Mesothelial cell of epicardium (in vitro differentiated cells): ENCODE measurements at places on chromosomes 13 and 19.

DNA sequence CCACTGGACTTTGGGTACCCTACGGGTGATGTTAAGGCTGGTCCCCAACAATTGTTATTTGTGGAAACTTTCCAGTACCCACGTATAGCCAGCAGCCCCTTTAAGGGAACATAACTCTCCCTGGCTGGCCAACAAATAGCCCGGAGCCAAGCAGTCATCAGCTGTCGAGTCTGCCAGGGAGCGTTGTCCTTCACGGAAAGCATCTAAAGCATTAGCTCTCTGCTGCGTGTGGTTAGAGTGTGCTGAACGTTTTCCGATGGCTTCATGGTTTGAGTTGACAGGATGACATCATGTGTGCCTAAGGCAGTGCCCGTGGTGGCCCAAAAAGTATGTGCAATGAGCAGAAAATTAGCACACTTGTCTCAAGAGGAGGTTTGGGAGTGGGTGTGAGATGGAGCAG is 3.3 kb upstream of the ZNF556 start:
- no peak for DNase-seq

DNA sequence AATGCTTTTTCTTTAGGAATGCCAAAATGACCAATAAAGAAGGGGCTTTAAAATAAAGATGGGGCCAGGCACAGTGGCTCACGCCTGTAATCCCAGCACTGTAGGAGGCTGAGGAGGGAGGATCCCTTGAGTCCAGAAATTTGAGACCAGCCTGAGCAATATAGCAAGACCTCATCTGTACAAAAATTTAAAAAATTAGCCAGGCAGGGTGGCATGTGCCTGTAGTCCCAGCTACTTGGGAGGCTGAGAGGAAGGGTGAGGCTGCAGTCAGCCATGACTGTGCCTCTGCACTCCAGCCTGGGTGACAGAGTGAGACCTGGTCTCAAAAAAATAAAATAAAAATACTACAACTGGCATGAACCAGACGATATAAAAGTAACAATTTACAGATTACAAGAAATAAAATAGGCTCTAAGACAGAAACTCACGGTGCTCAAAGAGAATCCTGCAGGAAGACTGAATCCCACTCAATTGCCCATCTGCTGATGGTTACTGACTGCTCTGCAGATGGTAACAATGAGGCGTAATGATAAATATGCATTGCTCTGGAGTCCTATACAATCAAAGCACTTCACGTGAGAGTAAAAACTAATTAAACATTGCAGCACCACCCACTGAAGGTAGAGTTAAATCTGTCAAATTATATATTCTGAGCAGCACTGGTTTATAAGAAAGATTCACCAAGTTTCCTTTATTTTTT is 93.2 kb downstream of the LHFPL6 start:
- no peak for DNase-seq

DNA sequence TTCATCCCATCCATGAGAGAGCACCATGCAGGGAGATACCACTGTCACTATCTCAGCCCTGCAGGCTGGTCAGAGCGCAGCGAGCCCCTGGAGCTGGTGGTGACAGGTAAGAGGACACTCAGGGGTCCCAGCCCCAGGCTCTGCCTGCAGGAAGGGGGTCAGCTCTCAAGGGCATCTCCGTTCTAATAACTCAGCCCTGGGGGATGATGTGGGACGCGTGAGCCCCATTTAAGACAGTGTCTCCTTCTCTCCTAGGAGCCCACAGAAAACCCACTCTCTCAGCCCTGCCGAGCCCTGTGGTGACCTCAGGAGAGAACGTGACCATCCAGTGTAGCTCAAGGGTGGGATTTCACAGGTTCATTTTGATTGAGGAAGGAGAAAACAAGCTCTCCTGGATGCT is 15.5 kb upstream of the KIR3DL3 start:
- no peak for DNase-seq

- DNase-seq = no peak
Measured at GRCh38 chr13:44976949-44977583, 12.2 kb downstream of the NUFIP1 start.

GRCh38 chr13:110156301-110157049 is 150.5 kb downstream of the COL4A1 start:
- no peak for DNase-seq

- DNase-seq = no peak
Measured at GRCh38 chr19:1102407-1103131, 1.2 kb upstream of the GPX4 start.

DNA sequence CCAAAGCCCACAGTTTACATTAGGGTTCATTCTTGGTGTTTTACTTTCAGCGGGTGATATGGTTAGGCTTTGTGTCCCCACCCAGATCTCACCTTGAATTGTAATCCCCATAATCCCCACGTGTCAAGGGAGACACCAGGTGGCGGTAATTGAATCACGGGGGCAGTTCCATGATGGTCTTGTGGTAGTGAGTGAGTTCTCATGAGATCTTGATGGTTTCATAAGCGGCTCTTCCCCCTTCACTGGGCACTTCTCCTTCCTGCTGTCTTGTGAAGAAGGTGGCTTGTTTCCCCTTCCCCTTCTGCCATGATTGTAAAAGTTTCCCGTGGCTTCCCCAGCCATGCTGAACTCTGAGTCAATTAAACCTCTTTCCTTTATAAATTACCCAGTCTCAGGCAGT is 12.0 kb downstream of the FPR2 start:
- DNase-seq = no peak

DNA sequence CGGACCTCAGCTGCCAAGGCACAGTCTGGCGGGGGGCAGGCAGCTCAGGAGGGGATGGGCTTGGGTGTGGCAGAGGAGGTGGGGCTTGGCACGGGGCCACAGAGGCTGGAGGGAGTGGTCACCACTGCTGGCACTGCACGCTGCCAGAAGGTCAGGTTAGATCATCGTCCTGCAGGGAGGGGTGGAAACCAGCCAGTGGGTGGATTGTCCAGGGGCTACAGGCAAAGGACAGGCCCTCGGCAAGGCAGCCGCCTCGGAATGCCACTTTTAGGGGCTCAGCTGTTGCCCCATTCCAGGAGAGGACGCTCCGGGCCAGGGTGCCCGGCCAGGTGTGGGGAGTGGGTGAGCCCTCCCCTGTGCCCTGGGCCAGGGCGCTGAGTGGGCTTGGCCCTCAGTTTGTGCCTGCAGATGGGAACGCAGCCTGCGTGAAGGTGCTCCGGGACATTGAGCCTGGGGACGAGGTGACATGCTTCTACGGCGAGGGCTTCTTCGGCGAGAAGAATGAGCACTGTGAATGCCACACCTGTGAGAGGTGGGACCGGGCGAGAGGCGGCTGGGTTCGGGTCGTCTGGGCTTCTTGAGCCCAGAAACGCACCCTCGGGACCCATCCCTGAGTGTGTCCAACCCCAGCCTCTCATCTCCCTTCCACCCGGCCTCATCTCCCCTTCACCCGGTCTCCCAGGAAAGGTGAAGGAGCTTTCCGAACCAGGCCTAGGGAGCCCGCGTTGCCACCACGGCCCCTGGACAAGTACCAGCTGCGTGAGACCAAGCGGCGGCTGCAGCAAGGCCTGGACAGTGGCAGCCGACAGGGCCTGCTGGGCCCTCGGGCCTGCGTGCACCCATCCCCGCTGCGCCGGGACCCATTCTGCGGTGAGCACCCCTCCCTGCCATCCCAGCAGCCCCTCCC is 6.4 kb downstream of the KMT5C start:
- no peak for DNase-seq

GRCh38 chr13:112963641-112964040 is 5.4 kb upstream of the MCF2L start:
- no peak for DNase-seq

DNA sequence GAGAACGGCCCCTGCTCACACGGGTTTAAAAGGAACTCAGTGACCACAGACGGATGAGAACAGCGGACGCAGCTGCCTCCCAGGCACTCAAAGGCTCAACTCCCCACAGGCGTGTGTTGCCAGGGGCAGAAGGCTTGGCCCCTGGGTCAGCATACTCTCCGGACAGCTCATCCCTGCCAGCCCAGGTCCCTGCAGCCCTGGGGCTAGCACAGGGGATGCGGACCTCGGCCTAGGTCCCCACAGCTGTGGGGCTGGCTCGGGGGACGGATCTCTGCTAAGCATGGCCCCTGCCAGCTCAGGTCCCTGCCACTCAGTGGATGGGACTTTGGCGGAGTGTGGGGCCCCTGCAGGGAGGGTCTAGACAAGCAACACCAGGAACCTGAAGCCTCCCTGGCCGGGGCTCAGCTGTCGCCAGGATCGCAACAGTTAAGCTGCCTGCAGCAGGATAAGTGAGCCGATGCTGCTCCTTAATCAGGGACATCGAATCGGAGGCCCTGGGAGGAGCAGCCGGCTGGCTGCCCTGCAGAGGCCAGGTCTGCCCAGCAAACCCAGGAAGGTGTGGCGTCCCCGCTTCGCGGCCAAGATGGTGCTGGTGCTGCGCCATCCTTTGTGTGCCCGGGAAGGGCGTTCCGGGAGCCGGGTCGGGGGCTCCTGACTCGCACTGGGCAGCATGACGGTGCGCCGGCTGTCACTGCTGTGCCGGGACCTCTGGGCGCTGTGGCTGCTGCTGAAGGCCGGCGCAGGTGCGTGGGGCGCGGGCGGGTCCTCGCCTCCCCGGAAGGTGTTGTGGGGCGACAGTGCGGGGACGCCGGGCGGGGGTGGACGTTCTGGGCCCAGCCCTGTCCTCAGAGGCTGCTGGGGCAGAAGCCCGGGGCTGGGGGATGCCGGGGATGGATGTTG is 32.5 kb downstream of the MCF2L start:
- peak; percentile 70 for DNase-seq

GRCh38 chr19:440391-441212 is 20.2 kb downstream of the SHC2 start:
- DNase-seq = no peak

DNA sequence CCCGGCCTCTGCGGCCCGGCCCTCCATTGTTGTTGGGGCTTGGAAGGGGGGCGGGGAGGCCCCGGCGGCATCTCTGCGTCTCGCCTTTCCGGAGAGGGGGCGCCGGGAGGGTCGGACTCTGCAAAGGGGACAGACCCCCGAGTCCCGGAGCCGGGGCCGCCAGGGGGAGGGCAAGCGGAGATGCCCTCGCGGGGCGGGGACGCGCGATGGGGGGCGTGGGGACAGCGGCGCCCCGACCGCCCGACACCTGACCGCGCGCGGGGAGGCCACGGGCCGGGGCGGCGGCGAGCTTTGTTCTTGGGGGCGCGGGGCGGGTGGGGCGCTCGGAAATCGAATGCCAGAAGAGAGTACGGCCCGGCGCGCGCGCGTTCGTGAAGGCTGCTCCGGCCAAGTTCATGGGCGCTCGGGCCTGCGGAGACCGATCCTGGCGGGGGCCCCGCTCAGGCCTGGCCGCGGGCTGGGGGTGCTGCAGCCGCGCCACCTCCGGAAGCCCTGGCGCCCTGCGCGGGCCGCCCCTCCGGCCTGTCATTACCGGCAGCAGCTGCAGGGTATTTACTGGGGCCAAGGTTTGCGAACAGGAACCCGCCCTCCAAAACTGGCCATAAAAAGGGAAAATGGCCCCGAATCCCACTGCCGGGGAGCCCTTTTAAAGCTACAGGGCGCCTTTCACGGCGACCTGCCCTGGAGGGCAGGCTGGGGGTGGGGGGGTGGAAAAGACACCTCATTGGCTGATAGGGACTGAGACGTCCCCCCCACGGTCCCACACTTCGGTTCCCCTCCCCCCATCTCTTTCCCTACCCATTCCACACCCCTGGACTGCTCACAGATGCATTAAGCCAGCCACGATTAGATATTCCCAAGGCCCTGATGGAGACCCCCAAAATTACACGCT is 11.1 kb upstream of the NANOS3 start:
- DNase-seq = no peak

DNA sequence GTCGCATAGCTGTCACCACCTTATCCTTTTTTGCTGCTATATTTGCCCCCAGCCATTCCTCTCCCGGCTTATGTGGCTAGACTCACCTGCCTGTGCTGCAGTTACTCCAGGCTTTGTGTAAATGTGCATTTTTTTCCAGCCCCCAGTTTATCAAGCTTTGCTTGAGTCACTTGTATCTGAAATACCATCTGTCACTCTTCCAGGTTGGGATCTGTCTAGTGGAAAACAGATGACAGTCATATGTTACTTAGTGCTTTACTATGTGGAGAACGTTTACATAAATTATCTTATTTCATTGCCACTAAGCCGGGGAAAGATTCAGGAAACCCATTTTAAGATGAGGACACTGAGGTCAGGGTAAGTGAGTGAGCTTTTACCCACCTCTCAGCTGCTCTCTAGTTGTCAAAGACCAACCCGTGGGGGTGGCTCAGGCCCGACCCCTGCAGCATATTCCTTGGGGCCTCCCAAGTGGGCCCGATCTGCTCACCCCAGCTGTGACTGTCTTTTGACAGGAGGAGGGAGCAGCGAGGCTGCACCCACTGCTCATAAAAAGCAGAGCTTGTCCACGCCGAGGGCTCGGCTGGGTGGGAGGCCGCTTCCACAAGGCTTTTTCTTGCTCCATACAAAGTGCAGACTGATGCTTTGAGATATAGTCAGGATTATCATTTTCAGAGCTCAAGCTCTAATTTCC is 7.2 kb downstream of the GJB2 start:
- no peak for DNase-seq

- DNase-seq = peak; percentile 30
Measured at GRCh38 chr19:33064458-33064791, 263 bp downstream of the RHPN2 start.

DNA sequence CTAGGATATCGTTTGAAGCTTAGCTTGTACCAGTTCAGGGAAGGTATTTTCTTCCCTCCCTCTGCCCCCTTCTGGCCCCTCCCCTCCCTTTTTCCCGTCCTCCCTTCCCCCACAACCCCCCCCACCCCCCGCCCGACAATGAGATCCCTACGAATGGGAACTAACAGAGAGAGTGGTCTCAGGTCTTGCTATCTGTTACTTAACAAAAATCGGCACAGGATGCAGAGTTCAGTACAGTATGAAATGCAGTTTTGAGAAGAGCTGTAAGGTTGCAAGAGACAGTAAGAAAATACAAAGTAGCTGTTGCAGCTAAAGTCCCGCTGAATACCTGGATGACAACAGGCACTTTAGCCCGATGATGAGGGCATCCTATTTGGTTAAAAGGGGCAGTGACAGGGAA is 3.1 kb upstream of the DACH1 start:
- no peak for DNase-seq

GRCh38 chr13:26653310-26653709 is 95.8 kb downstream of the WASF3 start:
- DNase-seq = no peak

- no peak for DNase-seq
Measured at GRCh38 chr13:109785141-109785891, 1.1 kb downstream of the IRS2 start.

GRCh38 chr19:52963247-52963618 is 552 bp upstream of the ZNF816 start:
- DNase-seq = peak; percentile 62

GRCh38 chr13:50456111-50456510 is 387.4 kb downstream of the DLEU7 start:
- DNase-seq = no peak

- no peak for DNase-seq
Measured at GRCh38 chr13:96768524-96768923, 225.8 kb downstream of the OXGR1 start.

DNA sequence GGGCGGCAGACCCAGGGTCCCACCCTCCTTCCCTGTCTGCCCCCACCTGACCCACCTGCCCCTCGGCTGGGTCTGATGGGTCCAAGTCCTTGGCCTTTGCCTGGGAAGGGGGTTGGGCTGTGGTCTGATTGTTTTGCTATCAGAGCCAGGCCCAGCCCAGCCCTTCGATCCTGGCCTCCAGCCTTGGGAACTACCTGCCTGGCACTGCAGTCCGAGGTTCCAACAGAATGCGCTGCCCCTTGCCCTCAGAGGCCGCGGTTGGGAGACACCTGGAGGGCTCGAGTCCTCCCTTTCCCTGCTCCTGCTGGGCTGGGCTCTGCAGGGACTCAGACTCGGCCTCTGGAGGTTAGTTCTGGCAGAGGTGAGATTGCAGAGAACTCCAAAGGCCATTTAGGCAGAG is 1.6 kb downstream of the CCL25 start:
- DNase-seq = no peak
